Osteocyte (in vitro differentiated cells): ENCODE measurements at places on chromosomes 3 and 15. TPM values are rescaled to one million over a fixed set of nuclear protein-coding genes. Genes with fewer than 3 reads are reported as not detected.

DNA sequence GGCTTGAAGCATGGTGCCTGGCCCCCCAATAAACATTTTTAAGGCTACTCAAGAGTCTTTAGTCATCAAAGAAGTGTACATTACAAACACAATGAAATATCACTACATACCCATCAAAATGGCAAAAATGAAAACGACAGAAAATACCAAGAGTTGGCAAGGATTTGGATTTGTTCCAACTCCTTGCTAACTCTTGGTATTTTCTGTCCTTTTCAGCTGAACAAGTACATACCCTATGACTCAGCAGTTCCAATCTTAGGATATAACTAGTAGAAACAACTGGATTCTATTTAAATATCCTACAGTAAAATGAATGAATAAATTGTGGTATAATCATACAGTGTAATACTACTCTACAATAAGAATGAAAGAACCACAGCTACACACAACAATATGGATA lies 25.1 kb upstream of the GABPB1 start:
- DNase-seq, result no peak

DNA sequence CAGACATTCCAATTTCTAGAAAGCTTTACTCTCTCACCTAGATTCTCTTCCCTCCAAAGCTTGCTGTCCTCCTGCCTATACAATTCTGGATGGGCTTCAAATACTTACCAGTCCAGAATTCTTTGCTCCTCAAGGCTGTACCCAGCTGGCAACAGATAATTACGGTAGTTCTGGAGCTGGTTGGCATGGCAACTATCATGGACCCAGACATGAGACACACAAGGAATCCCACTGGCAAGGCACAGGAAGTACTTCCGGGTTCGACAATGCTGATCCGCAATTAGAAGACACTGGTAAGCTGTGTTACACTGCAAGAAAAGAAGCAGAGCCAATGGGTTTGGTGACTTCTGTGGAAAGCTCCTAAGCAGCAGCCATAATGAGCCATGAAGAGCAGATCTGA lies 37.9 kb downstream of the TUBGCP4 start:
- DNase-seq, result no peak

GRCh38 chr3:33790091-33790490 lies 8.3 kb upstream of the PDCD6IP start:
- DNase-seq, result no peak

- no peak for DNase-seq
Observed at GRCh38 chr3:101248736-101249135, 71.6 kb downstream of the IMPG2 start.

DNA sequence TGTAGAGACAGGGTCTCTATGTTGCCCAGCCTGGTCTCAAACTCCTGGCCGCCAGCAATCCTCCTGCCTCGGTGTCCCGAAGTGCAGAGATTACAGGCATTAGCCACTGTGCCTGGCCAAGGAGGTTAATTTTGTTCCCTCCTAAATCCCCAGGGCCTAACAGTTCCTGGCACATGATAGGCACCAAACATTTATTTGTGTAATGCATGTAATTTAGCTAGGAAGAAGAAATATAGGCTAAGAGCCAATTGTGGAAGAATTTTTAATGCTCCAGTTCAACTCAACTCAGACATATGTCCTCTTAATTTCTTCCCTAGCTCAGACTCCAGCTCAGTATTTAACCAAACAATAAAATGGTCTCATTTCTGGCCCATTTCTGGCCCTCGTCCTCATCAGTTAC lies 7.7 kb upstream of the ZNF592 start:
- no peak for DNase-seq

- no peak for DNase-seq
Observed at GRCh38 chr3:22103423-22103822, 352.4 kb upstream of the ZNF385D start.

GRCh38 chr15:64746921-64747320 lies 28.5 kb downstream of the RBPMS2 start:
- no peak for DNase-seq

DNA sequence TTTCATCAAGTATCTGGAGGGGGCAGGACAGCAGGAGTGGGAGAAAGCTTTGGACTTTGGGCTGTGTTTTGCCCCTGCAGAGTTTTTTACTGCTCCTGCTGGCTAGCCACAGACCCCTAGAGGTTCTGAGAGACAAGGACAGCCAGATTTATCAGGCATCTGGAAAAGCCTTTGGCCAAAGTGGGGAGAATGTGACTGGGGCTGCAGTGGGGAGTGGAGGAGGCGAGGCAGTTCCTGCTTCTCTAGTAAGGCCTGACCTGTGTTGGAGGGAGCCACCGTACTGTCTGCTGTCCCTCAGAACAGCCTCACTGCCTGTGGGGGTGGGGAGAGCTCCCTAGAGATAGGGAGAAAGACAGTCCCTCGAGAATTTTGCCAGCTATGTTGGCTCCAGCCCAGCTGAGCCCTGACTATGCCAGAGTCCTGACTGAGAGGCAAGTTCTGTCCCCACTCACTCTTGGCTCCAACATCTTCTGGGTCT lies 2.2 kb downstream of the ALPK3 start:
- no peak for DNase-seq

- DNase-seq, result no peak
Observed at GRCh38 chr15:53625260-53625659, 134.2 kb downstream of the WDR72 start.

DNA sequence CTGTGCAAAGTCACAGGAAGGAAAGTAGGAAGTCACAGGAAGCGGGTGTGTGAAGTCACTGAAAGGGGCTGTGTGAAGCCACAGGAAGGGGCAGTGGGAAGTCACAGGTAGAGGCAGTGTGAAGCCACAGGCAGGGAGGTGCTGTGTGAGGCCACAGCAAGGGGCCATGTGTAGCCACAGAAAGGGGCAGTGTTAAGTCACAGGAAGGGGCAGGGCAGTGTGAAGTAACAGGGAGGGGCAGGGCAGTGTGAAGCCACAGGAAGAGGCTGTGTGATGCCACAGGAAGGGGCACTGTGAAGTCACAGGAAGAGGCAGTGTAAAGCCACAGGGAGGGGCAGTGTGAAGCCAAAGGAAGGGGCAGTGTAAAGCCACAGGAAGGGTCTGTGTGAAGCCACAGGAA lies 36.5 kb downstream of the GASK1A start:
- DNase-seq, result no peak

DNA sequence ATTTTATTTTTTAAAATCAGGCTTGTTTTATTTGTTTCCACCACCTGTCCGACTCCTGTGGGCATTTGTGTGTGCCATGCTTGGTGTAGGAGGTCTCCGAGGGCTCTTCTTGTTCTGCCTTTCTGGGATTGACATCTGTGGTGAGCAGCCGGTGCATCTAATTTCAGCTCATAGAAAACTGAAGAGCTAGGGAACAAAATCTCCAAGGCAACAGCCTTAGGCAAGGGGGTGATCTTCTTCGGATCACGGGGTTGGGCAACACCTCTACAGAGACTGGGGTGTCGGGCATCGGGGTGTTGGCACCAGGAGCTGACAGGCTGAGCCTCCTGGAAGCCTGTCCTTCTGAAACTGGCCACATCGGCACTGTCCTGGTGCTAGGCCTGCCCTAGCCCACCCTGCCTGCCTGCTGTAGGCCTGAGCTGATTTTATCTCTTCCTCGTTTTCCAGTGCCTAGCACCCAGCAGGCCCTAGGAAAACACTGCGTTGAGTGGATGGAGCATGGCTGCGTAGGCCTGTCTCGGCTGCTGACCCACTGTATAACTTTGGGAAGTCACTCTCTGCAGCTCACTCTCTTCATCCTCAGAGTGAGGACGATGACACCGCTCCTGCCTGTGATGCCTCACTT lies 10.3 kb downstream of the CHCHD6 start:
- DNase-seq, result no peak

GRCh38 chr15:54520616-54521015 lies 542.4 kb downstream of the UNC13C start:
- DNase-seq, result no peak

DNA sequence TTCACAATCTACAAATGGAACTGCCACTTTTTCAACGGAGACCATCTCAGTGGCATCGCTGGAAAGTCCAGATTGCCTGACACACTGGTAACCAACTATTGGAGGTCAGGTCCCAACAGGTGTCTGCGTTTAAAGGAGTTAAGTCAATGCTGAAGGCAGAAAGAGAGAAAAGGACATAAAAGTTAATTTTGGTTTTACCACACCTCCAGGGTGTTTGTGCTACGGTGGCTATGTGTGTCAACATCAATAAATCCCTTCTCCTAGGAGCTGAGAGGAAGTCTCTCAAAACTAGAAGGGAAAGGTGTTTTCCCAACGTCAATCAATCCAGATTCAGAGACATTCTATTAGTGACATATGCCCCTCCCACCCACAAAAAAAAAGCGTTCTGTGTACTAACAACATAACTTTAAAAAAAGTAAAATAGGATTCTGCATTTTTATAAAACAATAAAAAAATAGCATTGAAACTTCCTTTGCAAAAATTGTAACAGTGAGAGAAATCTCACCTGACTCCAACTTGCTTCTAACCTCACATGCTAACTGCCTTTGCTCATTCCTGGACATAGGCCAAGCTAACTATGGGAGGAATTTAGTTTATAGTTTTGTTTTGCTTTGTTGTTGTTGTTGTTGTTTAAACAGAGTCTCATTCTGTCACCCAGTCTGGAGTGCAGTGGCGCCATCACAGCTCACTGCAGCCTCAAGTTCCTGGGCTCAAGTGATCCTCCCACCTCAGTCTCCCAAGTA lies 58.7 kb downstream of the GATM start:
- no peak for DNase-seq

DNA sequence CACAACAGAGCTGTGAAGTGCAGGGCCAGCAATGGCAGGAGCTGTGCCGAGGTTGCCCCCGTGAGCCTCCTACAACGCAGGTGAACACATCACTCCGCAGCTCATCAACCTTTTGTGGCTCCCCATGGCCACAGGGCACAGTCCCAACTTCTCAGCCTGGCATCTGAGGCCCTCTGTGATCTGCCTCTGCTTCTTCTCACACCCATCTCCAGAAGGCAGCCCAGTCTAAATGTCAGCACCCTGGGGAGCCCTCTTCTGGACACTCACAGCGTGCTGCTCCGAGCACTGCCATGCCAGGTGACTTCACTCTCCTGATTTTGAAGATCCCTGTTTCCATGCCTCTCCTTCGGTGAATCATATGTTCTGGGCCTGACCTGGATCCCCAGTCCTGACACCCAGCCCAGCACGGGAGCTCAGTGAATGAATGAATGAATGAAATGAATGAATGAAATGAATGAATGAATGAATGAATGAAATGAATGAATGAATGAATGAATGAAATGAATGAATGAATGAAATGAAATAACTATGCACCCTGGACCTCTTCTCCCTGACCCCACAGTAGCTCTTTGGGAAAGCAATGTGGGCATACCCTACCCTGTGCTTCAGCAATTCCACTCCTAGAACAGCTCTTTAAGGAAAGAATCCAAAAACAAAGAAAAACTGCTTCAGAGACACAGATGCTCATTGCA lies 17.9 kb upstream of the SKIC8 start:
- no peak for DNase-seq

- DNase-seq, result no peak
Observed at GRCh38 chr3:176964661-176965060, 232.6 kb downstream of the TBL1XR1 start.

DNA sequence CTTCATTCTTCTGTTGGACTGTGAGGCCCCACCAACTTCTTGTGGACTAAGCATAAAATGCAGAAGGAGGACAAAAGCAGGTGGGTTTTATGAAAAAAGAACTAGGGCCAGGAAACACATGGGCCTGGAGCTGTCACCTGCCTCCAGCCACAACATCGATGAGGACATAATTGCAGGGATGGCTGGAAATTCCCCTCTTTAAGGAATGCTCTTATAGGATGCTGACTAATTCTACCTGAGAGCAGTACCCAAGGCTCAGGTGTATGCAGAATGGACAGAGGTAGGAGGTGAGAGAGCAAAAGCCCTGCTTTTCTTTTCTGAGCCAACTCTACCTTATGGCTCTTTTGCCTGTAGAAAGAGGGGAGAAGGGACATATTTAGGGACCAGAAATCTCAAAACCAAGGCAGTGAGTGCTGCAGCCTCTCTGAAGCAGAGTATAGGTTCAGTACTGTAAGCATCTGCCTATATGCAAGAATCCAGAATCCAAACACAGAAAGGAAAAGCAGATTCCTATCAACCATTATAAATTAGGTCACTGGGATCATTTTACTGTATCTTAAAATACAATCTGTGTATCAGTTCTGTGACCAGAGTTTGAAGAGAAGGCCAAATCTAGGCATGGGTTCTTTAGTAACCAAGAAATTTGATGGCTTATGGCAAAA lies 205.3 kb upstream of the WNT5A start:
- no peak for DNase-seq

- DNase-seq, result no peak
Observed at GRCh38 chr15:35618260-35619188, 72.6 kb upstream of the DPH6 start.

GRCh38 chr15:41139619-41140018 lies 23.5 kb upstream of the INO80 start:
- no peak for DNase-seq

DNA sequence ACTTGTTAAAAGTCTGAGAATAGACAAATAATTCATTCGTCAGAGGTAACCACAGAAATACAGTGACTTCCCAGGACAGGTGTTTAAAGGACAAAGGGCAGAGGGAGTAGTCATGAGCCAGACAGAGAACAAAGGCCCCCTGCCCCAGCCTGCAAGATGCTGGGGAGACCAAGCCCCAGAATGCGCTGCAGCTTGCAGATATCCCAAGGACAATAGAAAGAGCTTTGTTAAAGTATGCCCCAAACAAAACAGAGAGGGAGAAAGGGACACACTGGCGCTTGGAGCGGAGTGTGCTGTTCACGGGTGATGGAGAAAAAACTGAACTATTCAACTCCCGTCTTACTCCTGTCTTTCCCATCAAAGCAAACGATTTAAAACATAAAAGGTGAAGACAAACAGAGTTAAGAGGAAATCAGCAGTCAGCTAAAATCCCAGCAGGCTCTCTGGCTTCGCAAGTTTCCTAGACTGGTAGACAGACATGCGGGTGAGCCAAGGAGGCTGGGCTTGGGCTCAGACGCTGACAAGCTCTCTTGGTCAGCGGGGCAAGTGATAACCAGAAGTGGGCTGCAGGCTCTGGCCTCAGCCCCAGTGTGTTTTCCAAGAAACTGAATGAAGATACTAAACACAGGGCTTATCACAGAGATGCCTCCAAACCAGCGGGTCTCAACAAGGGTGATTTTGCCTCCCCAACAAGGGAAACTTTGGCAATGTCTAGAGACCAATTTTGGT lies 130.1 kb downstream of the UACA start:
- DNase-seq, result no peak

DNA sequence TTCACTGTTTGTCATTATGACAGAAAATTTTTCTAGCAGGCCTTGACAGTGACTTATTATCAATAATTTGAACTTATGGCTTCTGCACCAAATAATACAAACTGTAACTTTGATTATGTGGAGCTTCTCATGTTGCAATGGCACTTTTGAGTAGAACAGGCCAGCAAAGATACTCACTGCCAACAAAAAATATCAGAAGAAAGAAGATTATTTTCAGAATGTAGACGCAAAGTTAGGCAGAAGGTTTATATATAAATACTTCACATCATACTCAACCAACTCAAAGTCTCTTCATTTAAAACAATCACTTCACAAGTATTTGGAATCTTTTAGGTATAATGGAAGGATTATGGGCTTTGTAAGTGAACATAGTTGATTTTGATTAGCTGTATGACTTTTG lies 893.0 kb downstream of the ROBO2 start:
- no peak for DNase-seq

- no peak for DNase-seq
Observed at GRCh38 chr3:11534011-11534792, 109.5 kb downstream of the VGLL4 start.

NPAP1 gene
- total RNA-seq, result not detected in 2 replicates

AADAC gene
- not detected in 2 replicates for total RNA-seq

CCRL2 gene
- total RNA-seq, result not detected in 2 replicates

ATP13A3 gene
- 59.7 and 63.1 TPM in 2 replicates for total RNA-seq

SLC28A2 gene
- not detected in 2 replicates for total RNA-seq

LYSMD4 gene
- 11.3 and 14.1 TPM in 2 replicates for total RNA-seq

PFKFB4 gene
- total RNA-seq, result 7.1 TPM in 2 replicates

DAZL gene
- not detected in 2 replicates for total RNA-seq

CD86 gene
- total RNA-seq, result not detected in 2 replicates

PPM1L gene
- total RNA-seq, result 8.8 and 9.1 TPM in 2 replicates

TGM5 gene
- not detected in 2 replicates for total RNA-seq
